Inflammatory macrophage treated with lipopolysaccharide for 4 hours (primary cell): ENCODE measurements at places on chromosomes 16 and 17.
A peak's percentile ranks its signal among the peaks of the same experiment; 100 is the strongest.

DNA sequence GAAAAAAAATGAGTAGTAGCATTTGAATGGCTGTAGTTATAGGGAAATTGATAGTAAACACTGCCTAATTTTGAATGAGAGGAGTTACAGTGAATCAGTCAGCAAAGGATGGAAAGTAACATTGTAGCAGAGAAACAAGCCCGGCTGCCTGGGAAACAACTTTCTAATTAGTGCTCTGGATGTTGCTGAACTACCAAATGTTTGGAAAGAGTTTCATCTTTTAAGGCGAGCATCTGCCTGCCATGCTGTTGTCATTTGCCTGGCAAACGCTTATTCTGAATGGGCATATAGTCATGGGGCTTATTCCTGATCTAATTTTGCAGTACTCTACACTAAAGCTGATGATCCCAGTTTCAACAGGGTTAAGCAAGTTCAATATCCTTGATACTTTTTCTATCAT, 138.6 kb downstream of the CDH11 start:
- no peak for DNase-seq

DNA sequence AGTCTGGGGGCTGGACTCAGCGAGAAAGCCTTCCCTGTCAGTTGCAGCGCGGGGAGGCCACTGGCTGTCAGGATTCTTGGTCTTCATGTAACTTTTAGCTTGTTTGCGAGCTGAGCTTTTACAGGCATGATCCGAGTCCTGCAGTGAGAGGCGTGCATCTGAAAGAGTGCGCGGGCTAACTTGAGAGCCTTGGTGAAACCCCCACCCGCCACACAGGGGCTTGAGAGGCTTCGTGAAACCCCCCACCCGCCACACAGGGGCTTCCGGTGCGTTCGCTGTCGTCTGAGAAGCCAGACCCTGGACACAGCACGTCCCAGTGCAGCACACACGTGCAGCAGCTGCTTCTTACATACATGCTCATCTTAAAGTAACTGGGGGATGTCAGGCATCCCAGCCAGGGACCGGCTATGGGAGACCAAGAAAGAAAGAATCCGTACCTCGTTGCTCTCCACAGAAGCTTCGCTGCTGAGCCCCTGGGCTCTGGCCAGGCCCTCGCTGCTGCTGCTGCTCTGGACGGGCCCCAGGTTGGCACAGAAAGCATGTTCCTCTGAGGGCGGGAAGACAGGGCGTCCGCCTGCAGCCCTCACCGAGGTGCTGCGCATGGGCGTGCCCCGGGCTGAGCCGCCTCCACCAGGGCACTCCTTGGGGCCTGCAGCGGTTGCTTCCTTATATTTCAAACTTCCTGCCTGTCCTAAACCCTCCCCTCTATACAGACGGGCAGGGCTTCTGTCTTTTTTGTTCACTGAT, 7.8 kb downstream of the NUDT16L1 start:
- DNase-seq: no peak

DNA sequence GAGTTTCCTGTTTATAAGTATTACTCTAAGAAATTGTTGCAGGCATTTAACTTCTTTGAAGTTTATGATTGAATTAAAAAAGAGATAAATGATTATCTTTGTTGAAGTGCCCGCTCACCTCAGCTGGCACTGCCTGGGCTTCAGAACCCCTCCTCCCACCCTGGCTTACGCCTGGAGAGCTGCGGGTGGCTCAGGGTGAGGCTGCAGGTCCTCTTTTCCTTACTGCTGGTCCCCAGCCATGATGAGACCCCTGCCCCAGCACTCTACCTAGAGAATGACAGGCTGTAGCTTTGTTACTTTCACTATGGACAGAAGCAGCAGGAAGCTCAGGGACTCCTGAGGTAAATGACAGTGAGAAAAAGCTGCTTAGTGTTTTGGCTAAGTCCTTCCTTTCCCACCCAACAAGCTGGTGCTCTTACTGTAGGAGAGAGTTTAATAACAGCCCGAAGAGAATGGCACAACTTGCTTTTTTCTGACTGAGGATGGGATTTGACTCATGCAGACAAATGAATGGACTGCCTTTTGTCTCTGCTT, 62.1 kb downstream of the EPN2 start:
- DNase-seq: no peak

GRCh38 chr16:57630407-57630797, 2.0 kb downstream of the ADGRG1 start:
- DNase-seq: no peak

DNA sequence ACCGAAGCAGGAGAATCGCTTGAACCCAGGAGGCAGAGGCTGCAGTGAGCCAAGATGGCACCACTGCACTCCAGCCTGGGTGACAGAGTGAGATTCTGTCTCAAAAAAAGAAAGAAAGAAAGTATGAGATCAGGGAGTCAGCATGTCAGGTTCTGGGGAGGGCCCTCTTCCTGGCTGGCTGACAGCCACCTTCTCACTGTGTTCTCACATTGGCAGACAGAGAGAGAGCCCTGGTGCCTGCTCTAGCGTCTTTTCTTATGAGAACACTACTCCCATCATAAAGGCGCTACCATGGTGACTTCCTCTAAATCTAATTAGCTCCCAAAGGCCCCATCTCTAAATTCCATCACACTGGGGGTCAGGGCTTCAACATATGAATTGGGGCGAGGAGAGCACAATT, 27.6 kb upstream of the RBBP6 start:
- DNase-seq: no peak

GRCh38 chr16:85658504-85659326, 30.0 kb downstream of the GINS2 start:
- DNase-seq: no peak

DNA sequence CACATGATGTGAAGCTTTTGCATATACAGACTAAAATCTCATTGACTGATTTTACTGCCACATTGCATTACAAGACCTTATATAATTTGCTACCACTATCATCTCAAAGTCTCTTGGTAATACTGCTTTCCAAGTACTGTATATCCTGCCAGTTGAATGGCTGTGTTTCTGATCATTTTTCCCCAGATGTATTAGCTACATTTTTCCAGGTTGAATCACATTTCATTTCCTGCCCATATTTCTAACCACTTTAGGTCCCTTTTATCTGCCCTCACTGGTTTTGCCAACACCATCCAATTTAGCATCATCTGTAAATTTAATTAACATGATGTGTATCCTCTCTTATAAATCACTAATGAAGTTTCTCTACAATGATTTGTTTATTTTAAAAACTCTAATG, 365.7 kb upstream of the PMFBP1 start:
- no peak for DNase-seq

- peak; percentile 97 for DNase-seq
Measured at GRCh38 chr17:79997011-79997660, 38.5 kb downstream of the TBC1D16 start.

DNA sequence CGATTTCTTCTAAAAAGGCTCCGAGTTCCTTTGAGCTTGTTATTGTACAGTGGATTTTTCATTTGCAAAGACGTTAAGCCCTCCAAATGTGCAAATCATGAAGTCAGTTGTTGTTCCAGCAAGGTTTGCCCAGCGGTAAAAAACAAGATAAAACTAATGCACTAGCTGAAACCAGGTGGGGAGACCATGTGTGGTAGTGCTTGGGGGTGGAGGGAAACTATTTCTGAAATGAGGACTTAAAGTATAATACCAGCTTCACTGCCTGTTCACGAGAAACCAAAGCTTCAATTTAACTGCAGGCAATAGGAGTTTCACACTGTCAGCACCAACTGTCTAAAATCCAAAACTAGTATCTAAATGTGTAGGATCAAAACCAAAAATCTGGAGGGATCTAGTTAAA, 22.3 kb downstream of the SMARCE1 start:
- DNase-seq: no peak

- DNase-seq: no peak
Measured at GRCh38 chr16:60091529-60091928, 1357.4 kb upstream of the GOT2 start.

DNA sequence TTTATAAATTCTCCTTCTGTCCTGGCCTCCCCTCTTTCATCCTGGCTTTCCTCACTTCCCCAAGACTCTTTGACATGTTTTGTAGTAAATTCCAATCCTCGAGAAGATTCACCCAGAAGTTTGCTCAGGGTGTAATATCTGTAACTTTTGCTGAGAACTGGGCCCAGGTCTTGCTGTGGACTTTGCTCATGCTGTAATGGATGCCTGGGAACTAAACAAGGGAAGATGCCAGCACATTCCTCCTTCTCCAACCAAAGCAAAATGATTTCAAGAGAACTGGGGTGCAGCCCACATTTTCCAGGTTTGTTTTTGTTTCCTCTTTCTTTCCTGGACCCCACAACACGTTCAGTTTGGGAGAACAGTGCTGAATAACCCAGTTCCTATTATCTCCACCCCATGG, 6.6 kb upstream of the SALL1 start:
- no peak for DNase-seq

DNA sequence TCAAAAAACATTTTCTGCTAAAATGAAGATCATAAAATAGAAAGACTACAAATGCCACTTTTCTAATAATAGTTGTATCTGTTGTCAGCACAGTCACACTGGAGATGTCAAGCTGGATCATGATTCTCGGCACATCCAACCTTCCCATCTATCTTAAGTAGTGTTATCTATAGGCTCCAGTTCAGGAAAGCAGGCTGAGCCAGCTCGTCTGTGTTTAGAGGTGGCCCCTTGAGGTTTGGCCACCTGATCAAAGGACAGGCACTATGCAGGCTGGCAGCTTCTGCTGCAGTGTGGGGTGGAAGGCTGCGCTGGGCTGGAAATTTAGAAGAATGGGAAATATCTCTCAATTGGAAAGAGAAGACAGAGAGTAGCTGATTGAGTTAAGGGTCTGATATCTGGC, 32.4 kb downstream of the SMYD4 start:
- no peak for DNase-seq

GRCh38 chr17:27200476-27200875, 93.4 kb upstream of the WSB1 start:
- DNase-seq: no peak

DNA sequence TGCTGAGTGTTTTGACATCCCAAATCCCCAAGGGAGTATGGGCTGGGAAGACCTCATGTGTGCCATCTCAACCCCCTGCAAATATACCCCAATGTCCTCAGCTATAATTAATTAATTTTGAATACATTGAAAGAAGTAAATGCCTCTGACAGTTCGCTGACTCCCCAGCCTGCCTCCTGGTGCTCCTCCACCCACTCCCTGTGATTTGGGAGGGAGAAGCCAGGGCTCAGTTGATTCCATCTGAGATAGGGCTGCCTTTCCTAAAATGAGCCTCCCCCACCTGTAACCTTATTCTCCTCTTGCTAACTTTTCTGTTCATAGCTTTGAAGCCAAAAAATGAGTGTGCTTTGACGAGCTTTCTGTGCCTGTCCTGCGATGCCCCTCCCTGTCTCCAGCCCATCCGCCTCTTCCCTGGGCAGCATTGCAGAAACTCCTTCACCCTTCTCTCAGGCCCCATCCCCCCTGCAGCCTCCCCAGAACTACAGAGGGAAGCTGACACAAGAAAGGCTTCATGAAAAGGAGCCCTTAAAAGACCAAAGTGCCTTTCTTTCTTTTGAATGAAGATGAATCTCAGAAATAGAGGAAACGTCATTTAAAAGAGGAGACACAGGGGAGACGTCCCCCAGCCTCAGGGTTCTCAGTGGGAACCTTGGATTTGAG, 70.3 kb downstream of the HLF start:
- no peak for DNase-seq

DNA sequence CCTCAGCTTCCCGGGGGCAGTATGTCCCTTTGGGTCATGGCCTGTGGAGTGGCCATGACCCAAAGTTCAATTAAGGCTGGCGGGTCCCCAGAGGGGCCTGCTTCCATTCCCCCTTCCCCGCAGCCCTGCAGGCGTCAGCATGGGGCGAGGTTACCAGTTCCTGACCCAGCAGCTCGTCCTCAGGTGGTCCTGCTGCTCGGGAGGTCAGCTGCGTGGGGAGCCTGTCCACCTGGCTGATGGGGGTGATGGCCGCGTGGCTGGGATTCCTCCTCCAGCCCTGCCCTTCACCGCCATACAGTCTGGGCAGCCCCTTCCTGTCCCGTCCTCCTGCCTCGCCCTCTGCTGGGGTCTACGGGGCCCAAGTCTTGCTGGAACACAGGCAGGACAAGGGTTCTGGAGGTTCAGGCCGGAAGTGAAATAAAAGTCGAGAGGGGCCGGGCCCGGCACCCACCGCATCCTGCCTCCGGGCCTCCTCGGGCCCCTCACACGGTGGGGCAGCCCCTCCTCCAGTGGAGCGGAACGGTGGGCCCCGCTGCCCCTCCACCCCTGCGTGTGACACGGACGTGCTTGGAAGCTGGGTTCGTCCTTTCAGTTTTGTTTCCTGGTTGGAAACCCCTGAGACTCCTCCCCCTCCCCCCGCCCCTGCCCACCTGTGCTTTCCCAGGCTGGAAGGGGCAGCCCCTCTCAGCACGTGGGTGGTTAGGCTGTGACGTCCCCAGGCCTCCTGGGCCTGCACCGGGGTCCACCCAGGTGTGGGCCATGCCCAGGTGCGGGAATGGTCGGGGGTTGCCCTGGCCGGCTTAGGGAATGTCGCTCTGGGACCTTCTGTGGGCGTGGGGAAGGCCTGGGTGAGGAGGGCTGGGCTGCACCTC, 6.8 kb downstream of the UBALD2 start:
- DNase-seq: peak; percentile 83

DNA sequence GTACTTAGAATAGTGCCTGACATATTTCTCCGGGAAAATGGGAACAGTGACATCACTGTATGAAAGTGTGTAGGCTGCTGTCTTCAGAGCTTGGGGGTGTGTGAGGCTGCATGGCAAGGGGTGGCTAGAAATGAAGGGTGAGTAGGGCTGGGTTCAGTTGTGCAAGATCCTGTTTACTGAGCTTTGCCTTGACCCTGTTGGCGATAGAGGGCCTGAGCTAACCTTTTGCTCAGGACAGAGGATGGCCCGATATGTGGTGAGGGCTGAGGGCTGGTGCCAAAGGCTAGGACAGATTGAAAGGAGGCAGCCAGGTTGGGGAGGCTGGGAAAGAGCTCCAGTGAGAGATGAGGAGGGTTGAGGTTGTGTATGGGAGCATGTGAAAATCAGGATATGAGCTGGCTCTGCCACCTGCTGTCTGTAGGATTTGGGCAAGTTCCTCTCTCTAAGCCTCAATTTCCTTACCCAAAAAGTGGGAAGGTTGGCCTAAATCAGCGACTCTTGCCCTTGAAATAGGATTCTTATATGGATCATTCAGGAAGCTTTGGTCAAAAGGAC, 6.0 kb upstream of the CCL1 start:
- DNase-seq: peak; percentile 87
